ENCODE measurements at places on chromosomes 11 and 22.

GRCh38 chr22:36362932-36363331 is 24.8 kb downstream of the MYH9 start:
- no peak for DNase-seq

DNA sequence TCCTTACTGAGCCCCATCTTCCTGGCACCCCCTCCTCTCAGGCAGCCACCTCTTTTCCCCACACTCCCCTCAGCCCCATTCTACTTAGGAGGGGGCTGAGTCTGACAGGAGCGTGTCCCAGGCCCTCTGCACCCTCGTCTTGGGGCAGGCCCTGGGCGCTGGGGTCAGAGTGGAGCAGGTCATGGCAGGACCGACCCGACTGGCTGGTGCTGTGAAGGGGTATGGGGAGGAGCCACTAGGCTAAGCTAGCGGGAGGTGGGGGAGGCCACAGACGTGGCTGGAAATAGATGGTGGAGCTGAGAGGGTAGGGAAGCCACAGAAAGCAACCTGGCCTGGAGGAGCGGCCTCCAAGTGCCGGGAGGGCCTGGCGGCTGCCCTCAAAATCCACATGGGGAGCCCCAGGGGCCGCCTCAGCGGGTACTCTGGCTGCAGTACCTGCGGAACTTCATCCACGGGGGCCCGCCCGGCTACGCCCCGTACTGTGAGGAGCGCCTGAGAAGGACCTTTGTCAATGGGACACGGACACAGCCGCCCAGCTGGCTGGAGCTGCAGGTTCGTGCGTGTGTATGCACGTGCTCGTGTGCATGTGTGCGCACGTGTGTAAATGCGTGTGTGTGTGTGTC is 61.7 kb downstream of the MYO7A start:
- no peak for DNase-seq

DNA sequence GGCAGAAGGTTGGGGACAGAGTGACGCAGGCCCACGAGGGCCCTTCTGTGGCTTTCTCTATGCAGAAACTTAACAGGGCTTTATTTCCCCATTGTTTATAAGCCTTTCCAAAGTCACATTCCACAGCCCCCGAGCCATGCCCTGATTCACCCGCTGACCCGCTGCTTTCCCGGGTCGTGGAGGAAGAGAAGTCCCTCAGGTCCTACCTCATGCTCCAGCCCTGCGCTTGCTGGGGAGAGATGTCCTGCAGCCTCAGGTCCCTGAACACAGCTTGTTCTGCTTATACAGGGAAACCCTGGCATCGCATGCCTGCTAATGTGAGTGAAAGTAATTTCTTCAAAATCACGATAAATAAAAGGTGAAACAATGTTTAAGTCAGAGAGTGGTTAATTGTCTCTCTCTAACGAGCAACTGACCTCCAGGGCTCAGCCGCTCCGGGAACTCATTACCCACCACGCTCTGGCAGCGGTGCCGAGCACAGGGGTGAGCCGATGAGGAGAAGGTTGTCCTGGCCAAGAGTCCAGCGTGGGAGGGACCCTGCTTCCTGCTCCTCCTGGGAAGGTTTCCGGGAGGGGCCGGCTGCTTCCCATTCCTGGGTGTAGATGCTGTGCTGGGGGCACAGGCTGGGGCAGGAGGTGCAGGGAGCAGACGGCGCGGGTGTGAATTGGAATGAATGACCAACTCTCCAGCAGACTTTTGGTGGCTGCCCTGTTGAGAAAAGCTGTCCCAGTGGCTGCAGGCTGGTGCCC is 595.2 kb downstream of the BRD1 start:
- no peak for DNase-seq

DNA sequence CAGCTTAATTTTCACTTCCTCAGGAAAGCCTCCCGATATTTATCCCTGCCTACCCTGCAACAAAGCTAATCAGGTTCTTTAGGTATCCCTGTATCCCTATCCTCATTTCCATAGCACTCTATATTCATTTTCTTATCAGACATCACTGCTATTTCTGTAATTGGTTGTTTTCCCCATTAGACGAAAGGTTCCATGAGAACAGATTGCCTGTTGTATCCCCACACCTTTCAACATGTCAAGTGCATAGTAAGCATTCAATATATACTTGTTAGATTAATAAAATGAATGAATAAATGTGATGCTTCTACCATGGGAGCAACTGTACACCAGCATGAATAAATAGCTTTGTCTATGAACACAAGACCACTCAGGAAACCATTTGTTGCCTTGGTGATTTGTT is 499.8 kb downstream of the DLG2 start:
- peak; percentile 5 for DNase-seq

- no peak for DNase-seq
These were observed 68.1 kb downstream of the MCHR1 start for GRCh38 chr22:40747361-40747760.

- DNase-seq = peak; percentile 37
These were observed 17.3 kb downstream of the APOL2 start for GRCh38 chr22:36221799-36222751.

- DNase-seq = no peak
These were observed 19.7 kb downstream of the ATG16L2 start for GRCh38 chr11:72833811-72834493.

- no peak for DNase-seq
These were observed 2186.1 kb upstream of the RAG2 start for GRCh38 chr11:38784164-38784563.

DNA sequence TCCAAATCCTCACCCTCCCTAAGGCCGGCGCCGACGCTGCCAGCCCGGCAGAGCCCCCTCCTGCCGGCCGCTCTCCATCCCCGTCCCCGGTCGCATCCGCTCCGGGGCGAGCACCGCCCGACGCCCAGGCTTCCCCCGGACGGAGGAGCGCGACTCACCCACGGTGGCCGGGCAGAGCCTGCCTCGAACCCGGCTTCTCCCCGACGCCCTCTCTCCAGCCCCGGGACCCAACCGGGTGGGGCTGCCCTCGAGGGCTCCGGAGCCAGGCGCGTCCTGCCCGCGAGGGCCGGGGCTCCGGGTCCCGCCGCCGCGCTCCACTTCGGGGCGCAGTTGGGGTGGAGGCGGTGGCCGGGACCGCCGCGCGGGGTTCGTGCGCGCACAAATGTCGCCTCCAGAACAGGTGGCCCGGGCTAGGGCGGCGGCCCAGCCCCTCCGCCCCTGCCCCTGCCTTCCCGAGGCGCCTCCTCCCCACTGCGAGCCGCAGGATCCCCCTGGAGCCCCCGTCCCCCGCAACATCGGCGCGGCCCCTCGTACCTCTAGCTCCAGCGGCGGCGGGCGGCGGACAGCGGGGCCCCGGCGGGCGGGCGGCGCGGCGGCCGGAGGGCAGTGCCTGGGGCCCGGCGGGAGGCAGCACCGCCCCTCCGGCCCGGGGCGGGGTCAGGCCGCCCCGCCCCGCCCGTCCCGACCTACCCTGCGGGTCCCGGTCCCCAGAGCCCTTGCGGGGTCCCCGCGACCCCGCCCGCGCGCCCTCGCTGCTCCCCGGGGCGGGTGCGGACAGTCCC is at the start of gene A4GALT:
A4GALT (minus strand) TSS at position 608 of the 782 bp plus-strand sequence. CDS start 26,919 bp downstream, outside the sequence.
- no peak for DNase-seq

DNA sequence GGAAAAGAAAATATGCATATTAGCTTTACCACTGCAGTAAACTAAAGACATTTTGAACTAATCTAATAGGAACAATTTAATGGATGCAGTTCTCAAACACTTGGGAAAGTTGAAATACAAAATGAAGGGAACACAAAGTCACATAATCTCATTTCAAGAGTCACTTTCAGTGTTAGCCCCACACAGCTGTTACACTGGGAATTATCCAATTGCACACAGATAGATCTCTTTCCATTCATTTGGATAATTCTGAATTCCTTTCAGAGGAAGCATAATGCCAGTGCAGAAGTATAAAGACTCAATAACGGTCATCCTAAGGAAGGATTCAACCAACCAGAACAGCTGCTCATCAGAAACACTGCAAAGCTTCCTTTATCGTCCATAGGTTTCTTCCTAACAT is 173.3 kb downstream of the GRIA4 start:
- DNase-seq = no peak

GRCh38 chr11:82937554-82937953 is 36.0 kb downstream of the DDIAS start:
- no peak for DNase-seq

- DNase-seq = no peak
These were observed 12.4 kb downstream of the TMA7B start for GRCh38 chr22:39972641-39973040.

- no peak for DNase-seq
These were observed at the start of gene SPDYC for GRCh38 chr11:65170058-65170534. Gene SPDYC (plus strand): TSS chr11:65170233. CDS start chr11:65171358, 1,125 bp downstream.

GRCh38 chr11:68690671-68691401 is 6.5 kb downstream of the GAL start:
- DNase-seq = no peak

- no peak for DNase-seq
These were observed 279.3 kb downstream of the CASP12 start for GRCh38 chr11:104618954-104619353.

DNA sequence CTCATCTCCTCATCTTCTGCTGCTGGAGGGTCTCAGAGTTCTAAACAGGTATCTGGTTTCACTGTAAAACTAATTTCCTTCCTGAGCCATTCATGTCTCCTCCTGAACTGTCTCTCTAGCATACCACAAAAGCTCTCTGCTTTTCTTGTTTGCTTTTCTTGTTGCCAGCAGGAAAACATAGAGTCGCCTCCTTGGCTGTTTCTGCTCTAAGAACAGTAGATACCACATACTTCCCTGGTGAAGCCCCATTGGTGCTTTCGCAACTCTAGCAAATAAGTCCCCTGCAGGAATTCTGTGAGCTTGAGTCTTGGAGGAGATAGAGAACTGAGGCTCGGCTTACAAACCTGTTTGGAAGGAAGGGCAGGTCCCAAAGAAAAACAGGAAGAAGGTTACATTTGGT is 7.0 kb downstream of the DIXDC1 start:
- DNase-seq = no peak

DNA sequence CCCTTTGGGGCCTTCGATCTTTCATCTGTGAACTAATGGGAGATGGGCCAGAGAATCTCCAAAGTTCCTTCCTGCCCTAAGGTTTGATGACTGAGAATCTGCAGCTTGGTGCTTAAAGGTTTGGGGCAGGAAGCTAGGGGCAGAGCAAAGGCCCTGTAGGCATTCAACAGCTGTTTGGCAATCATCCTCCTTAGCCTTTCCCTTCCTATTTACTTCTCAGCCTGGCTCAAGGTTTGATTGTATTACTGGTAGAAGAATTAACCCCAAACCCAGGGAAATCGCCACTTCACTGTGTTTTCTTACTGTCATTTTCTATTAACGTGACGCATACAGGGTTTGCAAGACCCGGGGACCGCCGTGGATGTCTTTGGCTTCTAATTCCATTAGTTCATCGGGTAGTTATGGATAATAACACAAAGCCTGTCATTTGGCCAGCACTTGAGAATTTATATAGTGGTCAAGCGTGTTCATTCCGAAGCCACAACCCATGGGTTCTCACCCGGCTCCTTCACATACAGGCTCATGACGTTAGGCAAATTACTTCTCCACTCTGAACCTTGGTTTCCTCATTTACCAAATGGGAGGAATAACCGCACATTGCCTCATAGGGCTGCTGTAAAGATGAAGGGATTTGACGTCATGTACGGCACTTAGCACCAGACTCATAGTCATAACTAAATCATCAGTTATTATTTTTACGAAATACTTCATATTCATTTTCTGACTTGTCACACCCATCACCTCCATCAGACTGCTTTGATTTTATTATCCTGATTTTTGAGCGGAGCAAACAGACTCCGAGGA is 158.1 kb downstream of the FBXO7 start:
- DNase-seq = no peak

DNA sequence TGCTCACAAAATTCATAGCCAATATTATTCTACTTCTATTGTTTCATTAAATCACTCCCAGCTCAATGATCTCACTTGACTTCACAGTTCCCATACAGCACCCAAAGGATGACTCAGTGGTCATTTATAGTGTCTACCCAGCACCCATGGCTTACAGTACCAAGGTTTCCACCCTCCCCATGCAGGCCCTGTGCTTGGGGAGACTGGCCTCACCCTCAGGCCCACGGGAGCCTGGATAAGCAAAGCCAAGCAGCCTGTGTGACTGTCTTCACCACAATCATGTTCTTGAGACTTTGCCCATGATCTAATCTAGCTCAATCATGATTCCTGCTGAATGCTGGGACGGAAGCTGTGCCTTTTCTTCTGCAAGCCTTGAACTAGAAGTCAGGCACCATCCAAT is 97.6 kb downstream of the SLC36A4 start:
- no peak for DNase-seq

DNA sequence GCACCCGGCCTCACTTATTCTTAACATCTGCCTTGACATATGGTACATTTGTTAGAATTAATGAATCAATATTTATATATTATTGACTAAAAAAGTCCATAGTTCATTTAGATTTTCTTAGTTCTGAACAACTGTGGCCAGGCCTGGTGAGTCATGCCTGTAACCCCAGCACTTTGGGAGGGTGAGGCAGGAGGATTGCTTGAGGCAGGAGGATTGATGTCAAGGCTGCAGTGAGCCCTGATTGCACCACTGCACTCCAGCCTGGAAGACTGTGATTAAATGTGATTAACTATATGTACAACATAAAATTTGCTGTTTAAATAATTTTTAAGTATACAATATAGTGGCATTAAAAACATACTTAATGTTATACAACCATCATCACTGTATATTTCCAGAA is 5.6 kb downstream of the UVRAG start:
- no peak for DNase-seq

DNA sequence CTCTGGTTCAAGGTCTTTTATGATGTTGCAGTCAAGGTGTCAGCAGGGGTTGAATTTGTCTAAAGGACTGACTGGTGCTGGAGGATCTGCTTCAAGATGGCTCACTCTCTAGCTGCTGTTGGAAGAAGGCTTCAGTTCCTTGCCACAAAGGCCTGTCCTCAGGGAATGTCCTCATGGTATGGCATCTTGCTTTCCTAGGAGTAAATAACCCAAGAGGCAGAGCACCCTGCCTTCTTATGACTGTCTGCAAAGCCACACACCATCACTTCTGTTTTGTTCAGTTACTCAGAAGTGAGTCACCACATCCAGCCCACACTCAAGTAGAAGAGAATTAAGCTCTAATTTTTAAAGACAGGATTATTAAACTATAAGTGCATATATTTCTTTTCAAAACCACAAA is 45.2 kb downstream of the PLAAT5 start:
- DNase-seq = no peak

DNA sequence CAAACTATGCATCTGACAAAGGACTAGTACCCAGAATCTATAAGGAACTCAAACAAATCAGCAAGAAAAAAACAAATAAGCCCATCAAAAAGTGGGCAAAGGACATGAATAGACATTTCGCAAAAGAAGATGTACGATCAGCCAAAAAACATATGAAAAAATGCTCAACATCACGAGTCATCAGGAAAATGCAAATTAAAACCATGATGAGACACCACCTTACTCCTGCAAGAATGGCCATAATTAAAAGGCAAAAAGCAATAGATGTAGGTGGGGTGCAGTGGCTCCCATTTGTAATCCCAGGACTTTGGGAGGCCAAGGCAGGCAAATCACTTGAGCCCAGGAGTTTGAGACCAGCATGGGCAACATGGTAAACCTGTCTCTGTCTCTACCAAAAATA is 10.4 kb upstream of the OR10V1 start:
- no peak for DNase-seq

- DNase-seq = no peak
These were observed 51.6 kb downstream of the PARVB start for GRCh38 chr22:44075670-44076069.
